ENCODE measurements at places on chromosomes 11 and 22. TPM values are rescaled to one million over a fixed set of nuclear protein-coding genes. Genes with fewer than 3 reads are reported as not detected.

GRCh38 chr22:43880541-43880991 lies 11.2 kb downstream of the PNPLA5 start:
- no peak for DNase-seq

DNA sequence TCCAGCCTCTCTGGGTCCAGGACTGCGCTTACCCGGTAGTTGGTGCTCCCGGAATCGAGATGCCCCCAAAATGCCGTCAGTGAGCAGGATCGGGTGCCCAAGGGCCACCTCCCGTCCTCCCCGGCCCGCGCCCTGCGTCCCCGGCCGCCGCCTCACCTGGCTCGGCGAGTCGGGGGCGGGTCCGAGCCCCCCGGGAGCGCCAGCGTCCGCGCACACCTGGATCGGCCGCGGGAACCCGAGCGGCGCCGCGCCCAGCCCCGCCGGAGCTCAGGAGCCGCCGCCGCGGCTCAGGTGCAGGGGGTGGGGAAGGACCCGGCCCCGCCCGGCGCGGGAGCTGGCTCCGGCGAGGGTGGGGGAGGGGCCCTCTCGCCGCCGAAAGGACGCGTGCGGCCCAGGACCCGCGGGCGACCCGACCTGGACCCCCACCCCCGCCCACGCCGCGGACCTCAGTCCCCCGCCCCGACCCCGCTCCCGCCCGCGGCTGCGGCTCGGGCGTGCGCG lies at the start of gene SHANK2:
Gene SHANK2, minus strand, starts transcription at position 309 of the 501 bp plus-strand sequence. CDS start 105,251 bp downstream, outside the sequence.
- no peak for DNase-seq

DNA sequence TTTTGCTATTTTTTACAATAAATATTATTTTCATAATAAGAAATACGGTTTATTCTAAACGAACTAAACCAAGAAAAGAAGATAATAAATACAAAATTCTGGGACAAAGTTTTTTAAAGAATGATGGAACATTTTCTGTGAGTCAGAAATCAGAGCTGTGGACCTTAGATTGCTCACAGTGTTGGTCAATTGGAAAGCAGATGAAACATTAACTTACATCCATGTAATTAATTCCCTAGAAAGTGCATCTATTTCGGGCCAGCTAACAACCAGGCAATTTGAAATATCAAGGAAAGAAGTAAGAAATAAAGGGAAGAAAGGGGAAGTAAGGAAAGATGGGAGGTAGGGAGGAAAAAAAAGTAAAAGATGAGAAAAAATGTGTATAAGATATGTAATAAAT lies 1569.8 kb upstream of the TENM4 start:
- no peak for DNase-seq

GRCh38 chr22:22935546-22936157 lies 48.0 kb downstream of the IGLL5 start:
- no peak for DNase-seq

- DNase-seq, result no peak
Observed at GRCh38 chr22:49992921-49993648, 19.5 kb downstream of the IL17REL start.

- DNase-seq, result no peak
Observed at GRCh38 chr11:20388096-20389055, 860 bp downstream of the PRMT3 start.

DNA sequence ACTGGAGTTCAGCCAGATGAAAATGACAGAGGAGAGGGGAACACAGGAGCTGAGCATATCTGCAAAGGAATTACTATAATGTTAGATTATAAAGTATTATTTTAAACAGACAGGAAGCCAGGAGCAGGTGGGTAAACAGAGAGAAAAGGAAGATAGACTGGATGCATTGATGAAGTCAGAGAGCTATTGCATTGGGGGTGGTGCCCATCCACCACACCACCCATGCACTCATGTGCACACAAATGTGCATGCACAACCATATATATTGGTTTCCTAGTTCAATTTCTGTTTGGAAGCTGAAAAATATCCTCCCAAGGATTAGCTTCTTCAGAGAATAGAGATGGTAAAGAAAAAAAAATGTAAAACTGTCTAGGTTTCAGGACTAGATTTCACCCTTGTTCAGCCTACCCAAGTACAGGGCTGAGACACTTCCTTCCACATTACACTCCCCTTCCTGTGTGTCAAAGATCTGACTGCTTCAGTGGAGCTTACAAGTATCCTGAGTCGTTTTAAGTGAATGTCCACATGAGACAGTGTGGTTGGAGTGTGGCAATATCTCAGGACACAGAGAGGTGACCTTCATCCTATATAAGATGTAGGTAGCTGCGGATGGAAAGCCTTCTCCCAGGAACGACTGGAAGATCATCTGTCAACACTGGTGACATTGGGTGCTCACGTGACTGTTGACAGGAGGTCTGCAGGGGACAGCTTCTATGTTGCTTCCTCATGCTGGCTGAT lies 12.2 kb upstream of the SMPD1 start:
- no peak for DNase-seq

DNA sequence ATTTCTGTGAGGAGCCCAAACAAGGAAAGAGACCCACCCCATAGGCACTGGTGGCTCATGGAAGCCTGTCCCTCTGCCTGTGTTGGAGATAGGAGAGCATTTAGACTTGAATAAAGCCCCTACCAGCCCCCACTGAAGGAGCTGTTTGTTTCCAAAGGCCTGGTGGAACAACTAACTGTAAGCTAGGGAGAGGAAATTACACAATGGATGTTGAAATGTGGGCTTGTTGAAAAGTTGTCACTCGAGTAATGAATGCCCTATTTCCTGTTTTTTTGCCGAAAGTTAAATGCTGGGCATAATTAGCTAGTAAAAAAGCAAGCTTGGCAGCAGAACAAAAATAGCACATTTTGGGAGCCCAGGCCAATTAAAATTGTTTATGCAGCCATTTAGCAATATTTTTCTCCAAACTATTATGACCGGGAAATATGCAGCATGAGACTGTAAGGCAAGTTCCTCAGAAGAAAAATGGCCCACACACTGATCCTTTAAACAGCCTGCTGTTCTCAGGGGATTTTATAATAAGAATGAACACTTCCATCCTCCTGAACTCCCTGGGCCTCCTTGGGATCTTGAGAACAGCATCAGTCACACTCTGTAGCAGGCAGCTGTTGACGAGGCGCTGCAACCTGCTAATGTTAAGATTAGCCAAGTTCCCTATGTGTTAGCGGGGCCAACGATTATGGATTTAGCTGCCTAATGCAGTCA lies 38.6 kb upstream of the LMO2 start:
- DNase-seq, result peak; percentile 62

GRCh38 chr22:49553518-49554295 lies 274.0 kb downstream of the BRD1 start:
- peak; percentile 47 for DNase-seq

DNA sequence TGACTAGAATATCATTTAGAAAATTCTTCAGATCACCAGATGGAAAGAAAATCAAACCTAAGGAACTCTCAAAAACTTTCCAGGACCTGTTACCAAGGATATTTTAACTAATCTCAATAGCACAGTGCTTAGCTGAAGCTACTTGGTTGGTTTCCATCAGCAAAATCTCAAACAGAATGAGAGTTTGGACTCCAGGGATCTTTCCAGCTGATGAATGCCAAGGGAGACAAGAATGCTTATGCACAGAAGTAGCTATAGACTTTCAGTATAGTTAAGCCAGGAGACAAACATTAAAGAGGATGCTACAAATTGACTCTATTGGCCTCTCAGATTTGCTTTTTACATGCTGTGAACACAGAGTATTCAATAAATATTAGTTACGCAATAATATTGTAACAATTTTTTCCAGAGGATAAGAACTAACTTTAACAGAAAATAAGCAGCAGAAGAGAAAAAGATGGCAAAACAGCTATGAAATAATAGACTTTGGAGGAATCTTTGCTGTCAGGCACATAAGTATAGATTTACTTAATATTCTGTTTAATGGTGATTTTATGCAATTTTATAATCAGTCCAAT lies 331.4 kb downstream of the DLG2 start:
- DNase-seq, result no peak

- DNase-seq, result no peak
Observed at GRCh38 chr11:34665077-34665835, 44.4 kb downstream of the EHF start.

GRCh38 chr11:69371731-69372588 lies 78.0 kb downstream of the MYEOV start:
- no peak for DNase-seq

DNA sequence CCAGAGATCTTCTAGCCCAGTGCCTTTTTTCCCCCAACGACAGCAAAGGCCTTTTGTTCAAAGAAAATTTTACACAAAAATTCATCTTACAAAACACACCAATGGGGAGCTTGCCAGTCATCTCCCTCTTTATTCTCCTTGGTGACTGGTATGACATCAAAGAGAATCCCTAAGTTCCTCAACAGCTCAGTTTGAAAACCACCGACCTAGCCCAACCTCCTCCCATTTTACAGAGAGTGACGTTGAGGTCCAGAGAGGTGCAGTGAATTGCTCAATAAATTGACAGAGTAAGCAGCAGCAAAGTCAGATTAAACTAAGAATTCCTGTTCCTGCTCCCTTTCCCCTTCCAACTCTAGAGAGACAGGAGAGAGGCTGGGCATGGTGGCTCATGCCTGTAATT lies 7.8 kb downstream of the SLC43A3 start:
- no peak for DNase-seq

GRCh38 chr11:34653851-34654482 lies 33.1 kb downstream of the EHF start:
- DNase-seq, result no peak

- DNase-seq, result no peak
Observed at GRCh38 chr11:69986440-69986787, 91.7 kb upstream of the ANO1 start.

DNA sequence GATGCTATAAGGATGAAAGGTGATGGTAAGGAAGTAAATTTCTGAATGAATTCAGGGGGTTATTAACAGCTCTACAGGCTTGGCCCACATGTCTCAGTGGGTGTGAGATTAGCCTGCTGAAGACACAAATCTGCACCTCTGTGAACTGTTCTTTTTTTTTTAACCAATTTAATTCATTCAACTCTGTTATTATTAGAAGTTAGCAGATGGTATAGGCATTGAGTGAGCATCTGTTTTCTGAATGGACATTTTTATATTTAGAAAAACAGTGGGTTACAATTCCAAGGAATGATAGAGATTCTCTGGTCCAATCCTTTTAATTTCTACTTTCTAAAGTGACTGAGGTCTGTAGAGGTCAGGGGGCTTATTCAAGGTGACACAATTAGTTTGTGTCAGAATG lies 122.0 kb upstream of the SORL1-AS1 start:
- DNase-seq, result no peak

- DNase-seq, result no peak
Observed at GRCh38 chr11:65223011-65223410, 38.8 kb upstream of the POLA2 start.

DNA sequence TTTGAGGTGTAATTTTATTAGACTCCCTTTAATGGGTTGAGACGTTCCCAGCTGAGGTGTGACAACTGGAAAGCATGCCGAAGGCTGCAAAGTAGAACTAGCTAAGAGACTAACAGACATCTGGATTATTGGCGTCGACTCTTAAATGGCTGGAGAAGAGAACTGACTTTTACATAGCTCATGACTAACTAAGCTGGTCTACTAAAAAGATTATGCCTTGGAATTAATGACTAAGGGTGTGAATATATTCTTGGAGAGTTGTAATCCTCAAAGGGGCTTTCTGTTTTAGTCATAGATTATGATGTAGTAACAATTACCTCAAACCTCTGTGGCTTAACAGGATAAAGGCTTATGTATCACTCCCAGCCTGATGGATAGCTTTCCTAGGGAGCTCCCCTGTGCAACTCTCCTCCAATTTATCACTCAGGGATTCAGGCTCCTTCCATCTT lies 39.5 kb upstream of the SLC5A12 start:
- DNase-seq, result no peak

- DNase-seq, result no peak
Observed at GRCh38 chr22:42919199-42919598, 62.1 kb upstream of the ARFGAP3 start.

DNA sequence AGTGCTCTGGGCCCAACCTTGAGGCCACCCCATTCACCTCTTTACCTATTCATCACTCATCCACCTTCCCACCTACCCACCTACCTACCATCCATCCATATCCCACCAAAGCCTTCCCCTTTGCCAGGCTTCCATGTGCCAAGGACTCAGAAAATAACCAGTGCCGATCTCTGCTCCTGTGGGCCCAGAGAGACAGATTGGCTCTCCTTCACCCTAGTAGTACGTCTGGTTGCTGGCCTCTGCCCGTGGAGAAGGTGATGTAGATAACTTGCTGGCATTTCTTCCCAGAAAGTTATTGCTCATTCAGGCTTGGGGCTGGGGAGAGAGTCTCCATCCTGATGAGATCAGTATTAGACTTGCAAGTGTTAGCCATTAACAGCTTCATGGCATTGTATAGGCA lies 45.2 kb downstream of the NEU3 start:
- DNase-seq, result no peak

- DNase-seq, result no peak
Observed at GRCh38 chr22:47105085-47105484, 342.6 kb downstream of the TBC1D22A start.

GRCh38 chr11:81495699-81496292 lies 1237.9 kb downstream of the FAM181B start:
- no peak for DNase-seq

GRCh38 chr11:124725719-124726105 lies 14.0 kb upstream of the NRGN start:
- DNase-seq, result no peak

GAL3ST3 gene
- polyA plus RNA-seq, result 3.8 TPM

SLC6A5 gene
- polyA plus RNA-seq, result 0.47 TPM

CDKN1C gene
- 90.1 TPM for polyA plus RNA-seq

MRGPRE gene
- polyA plus RNA-seq, result not detected

OR8A1 gene
- polyA plus RNA-seq, result 0.05 TPM

ZDHHC8 gene
- polyA plus RNA-seq, result 37.9 TPM

VPREB1 gene
- not detected for polyA plus RNA-seq

CHRM1 gene
- polyA plus RNA-seq, result not detected

MOGAT2 gene
- polyA plus RNA-seq, result 1.1 TPM
